ENCODE measurements at places on chromosomes 13 and 19. TPM values are rescaled to one million over a fixed set of nuclear protein-coding genes. Genes with fewer than 3 reads are reported as not detected.

Gene ZNF530
- 1.4 TPM for total RNA-seq

Gene OVOL3
- not detected for total RNA-seq

DNA sequence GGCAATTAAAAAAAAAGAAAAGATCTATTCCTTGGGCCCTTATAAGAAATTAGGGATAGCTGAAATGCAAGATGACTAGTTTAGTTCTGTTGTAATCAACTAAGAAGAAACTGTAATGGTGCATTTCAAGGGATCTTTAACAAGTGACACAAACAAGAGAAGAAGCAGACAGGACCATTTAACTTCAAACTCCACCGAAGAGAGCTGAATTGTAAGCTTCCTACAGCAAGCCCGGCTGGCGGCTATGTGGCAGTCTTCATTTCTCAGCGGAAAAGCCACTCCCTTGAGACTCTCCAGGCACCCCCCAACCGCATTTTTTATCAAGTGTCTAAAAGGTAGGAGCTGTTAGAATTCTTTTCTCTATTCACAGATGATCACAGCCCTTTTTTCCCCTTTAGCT lies 305.2 kb upstream of the ZNF507 start:
- no peak overlapping the region for H3K4me3 ChIP-seq
- no peaks in the 10 kb centered on the region for H3K4me1 ChIP-seq
- DNase-seq = no peak

DNA sequence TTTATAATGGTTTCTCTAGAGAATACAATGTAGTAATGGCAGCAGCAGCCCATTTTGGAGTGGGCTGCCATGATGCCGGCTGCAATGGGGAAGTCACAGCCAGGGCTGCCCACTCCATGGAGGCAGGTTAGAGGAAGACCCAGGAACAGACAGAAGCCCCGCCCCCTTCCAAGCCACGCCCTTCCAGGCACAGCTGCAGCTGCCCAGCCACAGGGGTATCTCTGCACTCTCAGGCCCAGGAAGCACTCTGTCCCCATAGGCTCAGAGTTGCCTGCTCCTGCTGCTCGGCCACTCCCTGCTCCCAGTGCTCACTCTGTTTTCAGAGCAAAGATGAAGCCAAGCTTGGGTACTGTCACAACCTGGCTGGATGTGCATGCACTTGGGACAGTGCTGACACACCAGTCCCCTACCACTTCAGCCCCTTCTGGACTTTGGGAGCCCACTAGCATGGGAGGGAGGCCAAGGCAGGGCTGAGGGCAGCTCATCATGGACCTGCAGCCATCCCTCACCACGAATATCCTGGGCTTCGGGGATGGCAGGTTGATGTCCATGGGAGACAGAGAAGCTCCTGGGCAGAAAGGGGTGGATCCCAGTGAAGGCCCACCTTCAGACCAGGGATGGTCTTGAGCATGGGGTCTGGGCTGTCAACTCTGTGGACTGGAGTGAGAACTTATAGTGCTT lies 1224.2 kb downstream of the SLITRK5 start:
- H3K4me1 ChIP-seq = no peaks in the 10 kb centered on the region
- no peak overlapping the region for H3K27ac ChIP-seq
- no peak for DNase-seq
- no peaks in the 10 kb centered on the region for H3K27me3 ChIP-seq
- H3K4me3 ChIP-seq = no peak overlapping the region

DNA sequence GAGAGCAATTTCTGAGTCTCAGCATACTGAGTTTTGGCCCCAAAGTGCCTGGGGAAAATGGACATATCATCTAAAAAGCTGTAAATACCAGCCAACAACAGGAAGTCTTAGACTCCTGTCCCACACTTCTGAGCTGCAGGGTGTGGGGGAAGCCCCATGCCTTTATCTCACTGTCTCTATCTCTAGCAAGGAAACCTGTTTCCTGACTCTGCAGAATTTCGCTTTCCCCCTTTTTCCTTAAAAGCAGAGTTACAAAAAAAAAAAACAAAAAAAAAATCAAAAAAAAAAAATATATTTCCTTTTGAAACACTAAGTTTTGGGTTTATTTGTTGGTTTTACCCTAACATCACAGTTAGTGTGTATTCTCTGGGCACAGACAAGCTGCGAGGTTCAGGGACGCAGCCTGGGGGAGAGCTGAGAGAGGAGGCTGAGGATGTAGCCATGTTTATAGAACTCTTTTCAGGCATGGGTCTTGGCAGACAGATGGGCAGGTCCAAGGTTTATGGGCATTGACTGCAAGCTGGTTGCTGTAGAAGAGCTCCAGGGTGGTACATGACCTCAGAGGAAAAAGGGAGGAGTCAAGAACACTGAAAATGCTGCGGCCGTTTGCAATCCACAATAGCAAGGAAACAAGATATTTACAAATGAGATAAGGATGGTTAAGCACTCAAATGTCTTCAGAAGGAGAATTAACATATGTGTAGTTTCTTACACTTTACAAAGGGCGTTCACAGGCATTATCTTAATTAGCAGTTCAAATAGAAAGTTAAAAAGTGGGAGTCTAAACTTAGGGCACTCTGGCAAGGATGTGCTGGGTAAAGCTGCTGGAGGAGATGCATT lies 4.9 kb downstream of the MBNL2 start:
- no peak for DNase-seq
- H3K27me3 ChIP-seq = no peaks in the 10 kb centered on the region
- H3K4me3 ChIP-seq = no peak overlapping the region
- peaks cover 41% of the 10 kb centered on the region for H3K4me1 ChIP-seq

- H3K27me3 ChIP-seq = no peaks in the 10 kb centered on the region
- H3K4me1 ChIP-seq = no peaks in the 10 kb centered on the region
- no peak overlapping the region for H3K27ac ChIP-seq
- H3K36me3 ChIP-seq = no peaks in the 10 kb centered on the region
- DNase-seq = no peak
Measured at GRCh38 chr13:45303026-45303425, 38.0 kb downstream of the TPT1 start.

DNA sequence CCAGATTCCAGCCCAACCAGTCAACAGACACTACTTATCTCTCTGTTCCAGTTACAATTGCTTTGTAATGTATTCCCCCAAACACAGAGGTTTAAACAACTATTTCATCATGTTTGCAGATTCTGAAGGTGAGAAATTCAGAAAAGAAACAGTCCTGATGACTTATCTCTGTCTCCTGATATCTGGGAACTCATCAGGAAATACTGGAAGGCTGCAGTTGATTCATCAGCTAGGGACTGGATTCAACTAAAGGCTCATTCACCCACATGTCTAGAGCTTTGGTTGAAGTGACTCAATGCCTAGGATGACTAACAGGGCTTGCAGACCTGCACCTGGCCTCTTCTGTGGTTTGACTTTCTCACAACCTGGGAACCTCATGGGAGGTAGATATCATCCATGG lies 56.6 kb upstream of the GPC6 start:
- H3K4me3 ChIP-seq = no peak overlapping the region
- H3K27me3 ChIP-seq = no peaks in the 10 kb centered on the region
- H3K4me1 ChIP-seq = no peaks in the 10 kb centered on the region
- no peak overlapping the region for H3K27ac ChIP-seq

- no peak for DNase-seq
- H3K27ac ChIP-seq = no peak overlapping the region
- H3K4me3 ChIP-seq = no peak overlapping the region
- H3K27me3 ChIP-seq = no peaks in the 10 kb centered on the region
- H3K36me3 ChIP-seq = no peaks in the 10 kb centered on the region
Measured at GRCh38 chr13:97119943-97120342, 102.2 kb upstream of the MBNL2 start.

DNA sequence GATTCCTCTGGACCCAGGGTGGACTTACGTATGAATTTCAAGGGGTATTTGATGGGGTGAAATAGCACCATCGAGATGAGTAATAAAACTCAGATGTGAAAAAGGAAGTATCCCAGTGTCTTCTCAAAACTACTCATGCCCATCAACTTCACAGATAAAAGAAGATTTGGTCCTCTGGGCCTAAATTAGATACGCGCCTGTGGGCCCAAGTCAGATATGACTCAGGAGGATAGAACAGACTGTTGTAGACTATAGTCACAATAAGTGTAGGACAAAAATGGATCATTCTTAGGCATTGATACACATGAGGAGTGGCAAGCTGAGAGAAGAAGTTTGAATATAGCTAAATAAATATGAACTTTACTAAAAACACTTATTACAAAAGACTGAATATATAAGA lies 2438.8 kb downstream of the PCDH9 start:
- DNase-seq = no peak
- H3K27me3 ChIP-seq = no peaks in the 10 kb centered on the region
- no peak overlapping the region for H3K4me3 ChIP-seq
- H3K27ac ChIP-seq = no peak overlapping the region
- no peaks in the 10 kb centered on the region for H3K4me1 ChIP-seq

Measured in liver (tissue), 10 donors.